ENCODE measurements at places on chromosomes 7 and 10.

DNA sequence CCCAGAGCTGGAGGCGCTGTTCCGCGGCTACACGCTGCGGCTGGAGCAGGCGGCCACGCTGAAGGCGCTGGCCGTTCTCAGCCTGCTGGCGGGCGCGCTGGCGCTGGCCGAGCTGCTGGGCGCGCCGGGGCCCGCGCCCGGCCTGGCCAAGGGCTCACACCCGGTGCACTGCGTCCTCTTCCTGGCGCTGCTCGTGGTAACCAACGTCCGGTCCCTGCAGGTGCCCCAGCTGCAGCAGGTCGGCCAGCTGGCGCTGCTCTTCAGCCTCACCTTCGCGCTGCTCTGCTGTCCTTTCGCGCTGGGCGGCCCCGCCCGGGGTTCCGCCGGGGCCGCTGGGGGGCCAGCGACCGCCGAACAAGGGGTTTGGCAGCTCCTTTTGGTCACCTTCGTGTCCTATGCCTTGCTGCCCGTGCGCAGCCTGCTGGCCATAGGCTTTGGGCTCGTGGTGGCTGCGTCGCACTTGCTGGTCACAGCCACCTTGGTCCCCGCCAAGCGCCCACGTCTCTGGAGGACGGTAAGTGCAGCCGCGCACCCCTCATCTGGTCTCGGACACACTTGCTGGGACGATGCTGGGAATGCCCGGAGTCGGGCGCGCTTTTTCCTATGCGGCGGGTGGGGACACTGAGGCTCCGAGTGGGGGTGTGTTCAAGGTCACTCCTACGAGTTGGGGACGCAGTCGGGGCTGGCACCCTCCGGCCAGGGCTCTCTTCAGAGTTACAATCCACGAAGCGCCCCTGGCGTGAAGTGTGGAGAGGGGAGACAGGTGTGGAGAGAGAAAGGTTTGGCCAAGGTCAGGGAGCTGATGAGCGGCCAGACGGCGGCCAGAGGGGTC, 717 bp downstream of the ADCY1 start:
- DNase-seq: peak; percentile 49

DNA sequence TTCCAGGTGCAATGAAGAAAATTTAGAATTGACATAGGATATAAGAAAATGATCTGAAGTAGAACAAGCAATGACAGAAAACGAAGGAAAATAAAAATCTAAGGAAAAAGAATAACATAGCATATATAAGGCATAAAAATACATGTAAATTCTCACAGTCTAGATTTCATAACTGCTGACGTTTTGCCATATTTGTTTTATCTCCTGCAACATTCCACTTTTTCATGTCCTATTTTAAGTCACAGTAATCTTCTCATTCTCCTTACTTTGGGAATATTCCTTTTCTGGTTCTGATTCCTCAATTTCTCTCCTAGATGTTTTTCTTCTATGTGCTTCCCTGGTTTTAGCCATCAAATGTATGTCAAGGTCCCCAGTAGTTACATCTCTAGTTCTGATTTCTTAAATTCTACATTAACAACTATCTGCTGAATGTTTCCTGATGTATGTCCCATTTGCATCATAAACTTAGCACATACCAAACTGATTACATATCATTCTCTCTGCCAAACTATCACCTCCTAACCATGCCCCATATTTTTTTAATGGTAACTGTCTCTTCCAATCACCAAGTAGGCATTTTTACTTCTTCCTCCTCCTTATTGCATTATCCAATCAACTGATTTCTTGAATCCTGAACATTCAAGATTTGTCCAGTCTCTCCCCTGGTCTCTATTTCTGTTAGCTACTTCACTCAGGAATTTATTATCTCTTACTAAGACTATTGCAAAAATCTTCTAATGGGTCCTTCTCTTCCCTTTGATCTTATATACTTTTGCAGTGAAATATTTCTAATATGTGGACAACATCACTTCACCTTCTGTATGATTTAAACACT, 171.3 kb downstream of the DNAJC1 start:
- DNase-seq: peak; percentile 71

DNA sequence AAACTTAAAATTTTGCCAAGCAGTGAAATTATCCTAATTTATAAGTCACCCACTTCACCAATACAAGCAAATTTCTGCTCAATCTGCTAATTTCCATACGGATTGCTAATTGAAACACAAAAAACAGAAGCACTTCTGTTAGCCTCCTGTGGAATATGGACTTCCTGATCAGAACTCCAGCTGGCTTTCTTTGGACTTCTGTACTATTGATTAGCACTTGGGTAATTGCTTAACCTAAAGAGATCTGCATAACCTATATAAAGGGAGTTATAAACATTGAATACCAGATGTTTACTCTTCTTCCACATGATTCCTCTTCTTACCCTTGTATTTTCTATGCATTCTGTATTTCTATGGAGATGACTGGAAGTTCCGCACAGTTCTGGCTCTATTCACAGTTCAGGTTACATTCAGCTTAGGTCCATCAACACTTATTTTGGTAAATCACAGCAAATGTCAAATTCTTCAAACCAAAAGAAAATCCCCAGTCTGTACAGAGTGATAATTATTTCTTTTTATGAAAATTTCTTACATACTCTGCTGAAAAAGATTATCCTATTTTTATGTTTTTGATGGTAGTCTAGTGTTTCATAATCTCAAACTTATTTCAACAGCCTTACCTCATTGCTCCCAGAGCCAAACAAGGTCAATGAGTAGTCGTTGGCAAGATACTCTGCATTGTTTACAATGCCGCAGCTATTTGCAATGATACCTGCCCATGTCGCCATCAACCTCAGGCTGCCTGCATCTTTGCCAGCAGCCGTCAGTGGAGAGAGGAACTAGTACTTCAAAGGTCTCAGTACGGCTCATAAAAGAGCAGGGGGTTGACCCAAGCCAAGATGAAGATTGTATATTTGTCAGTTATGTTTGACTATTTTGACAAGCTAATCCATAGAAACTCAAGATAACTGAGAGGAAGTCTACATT, 225.6 kb downstream of the AHR start:
- peak; percentile 65 for DNase-seq

GRCh38 chr7:88226886-88227516, 7.2 kb upstream of the SRI start:
- DNase-seq: peak; percentile 68

GRCh38 chr10:100653957-100654781, 91.2 kb upstream of the PAX2 start:
- DNase-seq: peak; percentile 34

GRCh38 chr10:73979141-73979808, 18.6 kb upstream of the VCL start:
- no peak for DNase-seq

- DNase-seq: no peak
These were observed 77.1 kb downstream of the CARD11 start for GRCh38 chr7:2966466-2967078.

DNA sequence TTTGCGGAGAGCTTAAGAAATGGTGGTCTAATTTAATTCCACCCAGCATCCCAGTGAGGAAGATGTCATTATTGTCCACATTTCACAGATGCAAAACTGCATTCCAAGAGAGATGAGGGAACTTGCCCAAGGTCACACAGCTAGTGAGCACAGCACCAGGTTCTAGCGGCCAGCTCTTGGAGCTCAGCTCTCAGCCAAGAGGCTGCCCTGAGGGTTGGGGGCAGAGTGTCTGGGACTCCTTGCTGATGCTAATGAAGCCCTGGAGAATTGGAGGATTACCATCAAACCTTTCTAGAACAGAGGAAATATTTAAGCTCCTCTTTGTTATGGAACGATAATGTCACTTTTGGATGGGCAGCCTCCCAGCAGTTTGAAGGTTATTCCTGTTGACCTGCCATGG, 48.0 kb downstream of the PLPP4 start:
- no peak for DNase-seq

DNA sequence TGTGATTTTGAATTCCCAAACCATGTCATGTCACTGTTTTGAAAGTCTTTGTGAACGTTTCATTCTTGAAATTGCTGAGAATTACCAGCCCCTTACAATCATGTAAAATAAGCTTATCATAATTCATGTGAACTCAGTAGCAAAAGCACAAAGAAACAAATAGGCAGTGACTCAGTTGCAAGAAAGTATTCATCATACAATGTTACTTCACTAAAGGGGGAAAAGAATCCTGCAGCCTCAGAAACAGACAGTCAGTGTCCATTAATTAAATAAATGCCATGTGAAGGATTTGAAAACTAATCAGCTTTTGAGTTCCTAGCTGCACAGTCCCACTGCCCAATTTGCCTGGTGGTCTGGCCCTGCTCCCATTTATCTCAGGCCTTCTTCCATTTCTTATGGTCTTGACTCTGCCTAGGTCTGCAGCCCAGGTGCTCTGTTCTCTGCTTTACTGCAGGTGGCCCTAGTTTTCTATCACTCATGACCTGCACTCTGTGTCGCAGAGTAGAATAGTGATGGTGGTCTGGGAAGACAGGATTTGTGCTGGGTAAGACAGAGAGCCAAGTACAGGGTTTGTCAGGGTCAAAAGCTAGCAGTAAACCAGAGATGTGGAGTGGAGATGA, 99.7 kb downstream of the PLCE1 start:
- DNase-seq: no peak

DNA sequence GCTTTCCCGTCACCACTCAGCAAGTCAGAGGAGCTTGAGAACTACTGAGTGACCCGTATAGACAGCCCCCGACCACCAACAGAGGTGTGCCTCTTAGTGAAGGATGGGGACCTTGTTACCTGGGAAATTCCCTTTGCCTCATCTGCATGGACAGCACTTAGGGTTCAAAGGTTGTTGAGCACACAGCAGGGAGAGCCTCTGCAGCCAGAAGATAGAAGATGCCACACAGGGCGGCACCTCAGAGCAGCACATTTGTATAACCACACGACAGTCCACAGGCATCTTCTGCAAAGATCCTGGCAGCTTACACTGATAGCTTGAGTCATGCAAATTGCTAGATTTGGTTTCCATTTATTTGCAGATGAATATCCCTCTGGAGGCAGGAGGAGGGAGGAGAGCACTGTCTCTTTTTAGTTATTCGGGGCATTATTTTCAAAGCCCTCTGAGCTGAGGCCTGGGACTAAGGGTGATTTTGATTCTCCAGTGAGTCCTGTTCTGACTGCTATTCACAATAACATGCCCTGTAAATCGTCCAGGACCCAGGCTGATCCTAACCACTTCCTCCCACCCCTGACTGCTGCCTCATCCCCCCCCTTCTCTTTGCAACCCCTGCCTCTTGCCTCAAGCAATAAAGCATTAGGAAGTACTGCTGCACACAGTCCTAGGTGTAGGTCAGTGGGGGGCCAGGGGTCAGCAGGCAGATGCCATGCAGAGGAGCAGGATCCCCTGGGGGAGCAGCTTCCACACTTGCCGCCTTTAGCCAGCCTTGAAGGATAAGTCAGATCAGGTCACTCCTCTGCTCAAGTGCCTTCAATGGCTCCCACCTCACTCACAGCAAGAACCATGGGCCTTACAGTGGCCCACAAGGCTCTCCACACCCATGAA, 24.6 kb upstream of the INMT start:
- peak; percentile 11 for DNase-seq

- DNase-seq: no peak
These were observed 9.5 kb downstream of the CPED1 start for GRCh38 chr7:120997882-120998474.

DNA sequence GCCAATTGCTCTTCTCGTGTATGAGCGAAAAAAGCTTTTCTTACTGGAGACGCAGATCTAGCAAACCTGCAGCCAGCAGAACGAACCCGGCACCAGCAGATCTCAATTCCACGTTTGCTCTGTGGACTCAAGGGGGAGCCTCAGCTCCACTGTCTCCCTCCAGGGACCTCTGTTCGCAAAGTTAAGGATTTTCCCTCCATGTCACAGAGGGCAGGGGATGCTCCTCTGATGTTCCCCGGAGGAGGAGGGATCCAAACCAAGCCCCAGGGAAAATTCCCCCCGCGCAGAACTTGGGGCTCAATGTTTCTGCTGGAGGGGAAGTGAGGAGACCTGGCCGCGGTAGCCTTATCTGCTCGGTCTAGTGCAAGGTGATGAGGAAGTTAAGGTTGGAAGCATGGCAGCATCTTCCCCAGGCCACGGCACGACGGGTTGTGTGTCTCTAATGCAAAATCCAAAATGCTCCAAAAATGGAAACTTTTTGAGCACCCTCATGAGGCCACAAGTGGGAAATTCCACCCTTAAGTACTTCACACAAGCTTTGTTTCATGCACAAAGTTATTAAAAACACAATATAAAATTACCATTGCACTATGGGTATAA, 9.0 kb downstream of the IQCE start:
- DNase-seq: peak; percentile 31

- no peak for DNase-seq
These were observed 112.1 kb upstream of the ABCB5 start for GRCh38 chr7:20503278-20503950.

- DNase-seq: peak; percentile 53
These were observed 98.2 kb downstream of the MAPK8 start for GRCh38 chr10:48404646-48405045.

DNA sequence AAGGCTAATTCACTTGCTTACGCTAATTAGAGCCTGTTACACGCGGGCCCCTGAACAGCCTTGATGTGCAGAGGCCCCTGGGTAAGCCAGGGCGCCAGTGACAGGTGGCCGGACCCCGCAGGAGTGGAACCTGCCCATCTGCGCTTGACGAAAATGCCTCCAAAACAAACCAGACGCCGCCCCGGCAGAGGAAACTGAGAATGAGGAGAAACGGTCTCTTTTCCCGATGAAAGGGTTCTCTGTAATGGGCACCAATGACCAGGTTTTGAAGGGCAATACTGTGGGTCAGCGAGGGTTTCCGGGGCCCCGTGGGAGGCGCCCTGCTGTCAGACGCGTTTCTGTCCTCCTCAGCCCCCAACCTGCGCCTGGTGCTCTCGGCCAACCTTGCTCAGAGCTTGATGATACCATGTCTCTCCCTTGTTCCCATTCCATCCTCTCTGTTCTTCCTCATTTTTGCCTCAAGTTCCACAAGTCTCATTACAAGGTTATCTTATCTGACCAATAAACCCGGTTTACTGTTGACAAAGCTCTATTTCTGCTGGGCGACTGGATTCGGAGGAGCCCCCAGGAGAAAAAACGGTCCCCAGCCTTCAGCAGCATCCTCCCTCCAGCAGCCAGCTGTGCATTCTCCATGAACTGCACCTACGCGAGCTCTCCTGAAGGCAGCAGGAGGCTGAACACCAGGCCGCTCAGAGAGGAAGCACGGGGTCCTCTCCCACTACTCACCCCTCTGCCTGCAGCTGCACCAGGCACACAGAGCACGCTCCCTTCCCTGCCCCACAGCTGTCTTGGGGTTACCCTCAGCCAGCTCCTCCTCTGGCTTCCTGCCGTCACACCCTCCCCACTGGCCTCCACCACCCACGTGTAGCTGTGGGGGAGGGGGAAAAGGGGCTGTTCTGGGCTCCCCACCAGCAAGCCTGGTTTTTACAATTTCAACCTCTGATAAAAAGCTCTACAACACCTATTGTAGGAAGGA, 202.0 kb downstream of the MAD1L1 start:
- DNase-seq: no peak
